ENCODE measurements at places on chromosomes 2 and 18.
A peak's percentile ranks its signal among the peaks of the same experiment; 100 is the strongest.

DNA sequence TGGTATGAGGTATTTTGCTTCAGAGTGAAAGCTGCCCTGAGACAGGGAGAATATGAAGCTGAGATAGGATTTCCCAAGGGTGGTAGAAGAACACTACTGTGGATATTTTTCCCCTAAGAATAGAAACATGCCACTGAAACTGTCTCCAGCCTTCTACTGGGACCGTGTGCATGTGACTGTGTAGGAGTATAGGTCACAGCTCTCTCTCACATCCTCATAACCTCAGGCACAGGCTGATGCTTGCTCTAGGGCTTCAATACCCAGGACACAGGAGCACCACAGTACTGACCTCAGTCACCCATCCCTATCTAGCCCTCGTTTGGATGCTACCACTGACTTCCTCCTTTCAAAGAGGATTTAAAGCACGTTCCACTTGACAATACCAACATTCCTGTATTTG is 67.2 kb downstream of the REV1 start:
- peaks cover 24% of the 10 kb centered on the region for H3K36me3 ChIP-seq
- no peak for DNase-seq
- H3K27me3 ChIP-seq = no peaks in the 10 kb centered on the region
- H3K27ac ChIP-seq = no peak overlapping the region

GRCh38 chr18:55018602-55019001 is 59.3 kb upstream of the CCDC68 start:
- peaks cover 5% of the 10 kb centered on the region for H3K27me3 ChIP-seq
- H3K36me3 ChIP-seq = no peaks in the 10 kb centered on the region
- peaks cover 2% of the 10 kb centered on the region for H3K4me1 ChIP-seq
- no peak for DNase-seq
- H3K4me3 ChIP-seq = no peak overlapping the region
- H3K27ac ChIP-seq = no peak overlapping the region

DNA sequence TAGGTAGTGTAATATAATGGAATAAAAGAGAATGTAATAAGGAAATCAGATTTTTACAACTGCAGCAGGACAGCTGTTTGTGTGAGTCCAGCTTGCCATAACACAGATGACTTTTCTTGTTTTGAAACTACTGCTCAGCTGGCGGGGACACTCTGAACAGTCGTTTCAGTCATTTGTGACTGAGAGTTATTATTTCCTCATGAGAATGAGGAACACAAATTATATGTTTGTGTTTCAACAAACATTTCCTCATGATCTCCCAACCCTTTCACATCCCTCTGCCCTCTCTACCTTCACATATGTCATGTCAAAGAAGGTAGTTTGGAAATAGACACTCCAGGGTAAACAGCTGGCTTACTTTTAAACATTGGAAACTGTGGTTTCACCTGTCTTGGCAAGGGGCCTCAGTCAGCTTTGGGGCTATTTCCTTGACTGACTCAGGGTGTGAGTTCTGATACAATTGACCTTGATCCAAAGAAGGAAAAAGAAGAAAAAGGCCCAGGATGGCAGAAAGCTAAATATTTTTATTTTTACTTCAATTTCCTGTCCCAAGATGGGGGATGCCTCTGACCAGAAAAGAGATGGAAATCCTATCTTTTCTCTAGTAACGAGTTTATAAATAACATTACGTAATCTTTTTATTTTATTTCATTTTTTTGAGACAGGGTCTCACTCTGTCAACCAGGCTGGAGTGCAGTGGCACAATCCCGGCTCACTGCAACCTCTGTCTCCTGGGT is 593 bp downstream of the SP140L start:
- H3K4me1 ChIP-seq = peaks cover 65% of the 10 kb centered on the region
- DNase-seq = no peak
- H3K27me3 ChIP-seq = no peaks in the 10 kb centered on the region
- peaks cover 54% of the 10 kb centered on the region for H3K36me3 ChIP-seq
- H3K27ac ChIP-seq = peak overlapping the region; percentile 96

- no peak overlapping the region for H3K4me3 ChIP-seq
- no peaks in the 10 kb centered on the region for H3K4me1 ChIP-seq
- H3K36me3 ChIP-seq = no peaks in the 10 kb centered on the region
These were observed 18.6 kb upstream of the INO80C start for GRCh38 chr18:35516351-35516750.

DNA sequence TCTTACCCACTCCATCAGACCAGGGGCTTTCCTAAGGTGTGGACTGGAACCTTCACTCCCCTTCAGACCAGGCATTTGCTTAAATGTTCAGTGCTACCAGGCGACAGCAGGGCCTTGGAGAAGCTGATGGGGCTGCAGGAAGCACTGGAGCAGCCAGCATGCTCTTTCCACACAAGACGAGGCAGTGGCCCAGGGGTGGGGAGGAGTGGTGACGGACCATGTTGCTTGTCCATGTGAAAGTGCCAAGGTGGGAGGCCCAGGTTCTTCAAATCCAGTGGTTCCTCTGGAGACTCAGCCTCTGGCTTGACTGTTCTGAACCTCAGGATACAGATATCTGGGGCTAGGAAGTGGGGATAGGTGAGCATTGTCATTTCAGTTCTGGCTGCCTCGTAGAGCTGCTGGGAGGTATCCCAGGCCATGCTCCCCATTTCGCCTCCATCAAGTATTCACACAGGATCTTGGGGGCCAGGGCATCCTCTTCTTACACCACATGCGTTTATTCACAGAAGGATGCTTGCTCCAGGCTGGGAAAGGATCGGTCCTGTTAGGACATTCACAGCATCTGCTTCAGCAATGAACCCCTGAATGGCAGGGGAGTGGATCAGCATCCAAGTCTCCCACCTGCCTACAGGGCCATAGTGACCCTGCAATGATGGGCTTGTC is 62.2 kb downstream of the SFXN5 start:
- no peaks in the 10 kb centered on the region for H3K36me3 ChIP-seq
- H3K4me3 ChIP-seq = no peak overlapping the region
- no peak overlapping the region for H3K27ac ChIP-seq
- no peaks in the 10 kb centered on the region for H3K4me1 ChIP-seq
- DNase-seq = no peak

DNA sequence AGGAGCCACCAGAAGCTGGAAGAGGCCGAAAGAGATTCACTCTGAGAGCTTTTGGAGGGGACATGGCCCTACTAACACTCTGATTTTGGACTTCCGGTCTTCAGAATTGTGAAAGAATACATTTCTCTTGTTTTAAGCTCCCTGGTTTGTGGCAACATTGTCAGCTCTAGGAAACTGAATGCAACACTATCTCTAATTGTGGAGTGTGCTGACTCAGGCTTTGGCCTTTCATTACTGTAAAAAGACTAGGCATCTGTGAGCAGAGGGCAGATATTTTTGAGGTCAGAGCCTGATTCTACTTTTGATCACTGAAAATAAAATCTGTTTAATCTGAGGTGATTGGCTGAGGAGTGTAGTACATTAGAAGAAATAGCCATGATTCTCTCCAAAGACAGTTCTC is 185.4 kb upstream of the FAM98A start:
- H3K4me1 ChIP-seq = no peaks in the 10 kb centered on the region
- H3K4me3 ChIP-seq = no peak overlapping the region
- H3K27ac ChIP-seq = no peak overlapping the region
